Muscle of back (tissue), 13 donors: ENCODE measurements at places on chromosomes 12 and 14. TPM values are rescaled to one million over a fixed set of nuclear protein-coding genes. Genes with fewer than 3 reads are reported as not detected.

Gene DRAM1
- 3.0 TPM for polyA plus RNA-seq

Gene GPRC5D
- polyA plus RNA-seq: 0.29 TPM

Gene KRT78
- 0.25 TPM for polyA plus RNA-seq

- DNase-seq: peak; percentile 27
These were observed 291.4 kb downstream of the NAV3 start for GRCh38 chr12:78121969-78122610.

- peak; percentile 10 for DNase-seq
These were observed 194.3 kb downstream of the CAPZA3 start for GRCh38 chr12:18932211-18932610.
